ENCODE measurements at places on chromosomes 6 and 20.

DNA sequence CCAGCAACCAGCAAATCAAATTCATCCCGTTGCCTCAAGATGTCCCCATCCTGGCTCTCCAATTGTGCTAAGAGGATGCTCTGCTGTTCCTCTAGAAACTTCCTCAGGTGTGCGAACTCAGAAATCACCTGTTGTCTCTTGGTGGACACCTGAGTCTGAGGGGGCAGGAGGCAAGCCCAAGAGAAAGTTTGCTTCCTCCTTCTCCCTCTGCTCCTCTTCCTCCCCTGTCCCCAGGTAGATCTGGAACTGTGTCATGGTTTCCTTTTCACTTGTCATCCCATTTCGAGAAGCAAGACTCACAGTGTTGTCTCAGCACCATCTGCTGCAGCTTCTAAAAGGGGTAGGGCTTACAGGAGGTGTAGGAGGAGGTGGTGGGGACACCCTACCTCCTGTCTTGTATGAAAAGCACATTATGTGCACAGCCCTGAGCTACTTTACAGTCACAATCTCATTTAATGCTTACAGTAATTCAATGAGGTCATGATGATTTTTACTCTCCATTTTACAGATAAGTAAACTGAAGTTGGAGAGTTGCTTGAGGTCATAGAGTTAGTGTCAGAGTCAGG is 2.5 kb downstream of the TRIM10 start:
- no peak for DNase-seq

- no peak for DNase-seq
Measured at GRCh38 chr20:38387953-38388352, 41.7 kb downstream of the LBP start.

DNA sequence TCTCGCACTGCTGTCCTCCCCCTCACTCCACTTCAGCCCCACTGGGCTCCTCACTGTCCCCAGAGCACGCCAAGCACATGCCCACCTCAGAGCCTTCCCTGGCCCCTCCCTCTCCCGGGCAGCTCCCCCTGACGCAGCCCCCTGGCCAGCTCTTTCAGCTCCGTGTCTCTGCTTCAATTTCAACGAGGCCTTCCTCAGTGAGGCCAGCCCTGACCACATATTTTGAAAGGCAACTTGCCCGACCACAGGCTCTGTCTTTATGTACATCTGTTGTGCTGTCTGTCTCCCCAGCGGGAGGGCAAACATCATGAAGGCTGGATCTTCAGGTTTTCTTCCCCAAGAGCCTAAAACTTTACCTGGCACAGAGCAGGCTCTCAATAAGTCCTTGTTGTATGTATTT is 44.6 kb downstream of the JPH2 start:
- DNase-seq: no peak

DNA sequence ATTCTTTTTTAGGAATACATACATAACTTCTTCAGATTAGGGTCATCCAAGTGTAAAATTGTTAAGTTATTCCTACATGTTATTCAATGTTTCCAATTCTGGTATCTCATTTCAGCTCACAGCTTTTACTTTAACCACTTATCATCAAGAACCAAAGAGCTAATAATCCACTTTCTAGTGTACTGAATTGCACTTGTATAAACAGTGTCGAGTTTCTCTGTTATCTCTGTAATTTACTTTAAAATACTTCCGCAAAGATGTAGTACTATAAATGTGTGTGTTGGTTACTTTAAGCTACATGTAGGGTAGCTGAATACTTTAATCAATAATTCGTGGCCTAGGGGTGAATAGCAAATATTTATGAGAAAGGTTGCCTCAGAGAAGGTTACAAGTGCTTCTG is 8.8 kb upstream of the GJA1 start:
- no peak for DNase-seq

GRCh38 chr6:144279484-144280150 is 5.5 kb upstream of the UTRN start:
- no peak for DNase-seq

DNA sequence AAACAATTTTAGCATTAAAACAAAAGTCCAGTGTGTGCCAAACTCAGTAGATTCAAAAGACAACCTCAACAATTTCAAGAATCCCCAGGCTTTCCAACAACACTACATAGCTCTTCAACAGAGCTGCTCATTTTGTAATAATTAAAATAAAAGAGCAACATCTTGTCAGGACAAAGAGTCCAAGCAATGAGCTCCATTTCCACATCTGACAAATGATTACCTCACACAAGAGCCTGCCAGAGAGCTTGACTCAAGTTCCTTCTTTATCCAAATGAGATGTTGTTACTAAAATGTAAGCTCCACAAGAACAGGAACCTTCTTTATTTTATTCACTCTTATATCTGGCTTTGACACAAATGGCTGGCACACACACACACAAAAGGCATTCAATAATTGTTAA is 449.8 kb downstream of the HACE1 start:
- no peak for DNase-seq

DNA sequence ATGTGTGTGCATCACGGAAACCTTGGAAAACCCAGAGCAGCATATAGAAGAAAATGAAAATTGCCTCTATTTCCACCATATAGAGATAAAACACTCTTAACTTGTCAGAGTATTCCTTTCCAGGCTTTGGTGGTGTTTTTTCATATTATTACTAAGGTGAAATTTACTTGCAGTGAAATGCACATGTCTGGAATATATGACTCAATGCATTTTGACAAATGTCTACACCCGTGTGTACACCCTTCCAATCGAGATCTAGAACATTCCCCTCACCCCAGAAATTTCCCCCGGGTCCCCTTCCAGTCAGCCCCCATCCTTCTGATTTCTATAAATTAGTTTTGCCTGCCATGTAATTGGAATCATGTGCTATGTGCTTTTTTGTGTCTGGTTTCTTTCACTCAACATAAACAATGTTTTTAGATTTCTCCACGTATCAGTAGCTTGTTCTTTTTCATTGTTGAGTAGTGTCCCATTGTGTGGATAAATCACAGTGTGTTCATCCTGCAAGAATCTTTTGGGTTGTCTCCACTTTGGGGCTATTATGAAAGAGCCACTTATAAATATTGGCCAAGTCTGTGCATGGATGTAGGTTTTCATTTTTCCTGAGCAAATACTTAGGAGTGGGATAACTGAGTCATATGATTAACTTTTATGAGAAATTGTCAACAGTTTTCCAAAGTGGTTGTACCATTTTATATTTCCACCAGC is 19.9 kb upstream of the PREX1 start:
- DNase-seq: no peak

DNA sequence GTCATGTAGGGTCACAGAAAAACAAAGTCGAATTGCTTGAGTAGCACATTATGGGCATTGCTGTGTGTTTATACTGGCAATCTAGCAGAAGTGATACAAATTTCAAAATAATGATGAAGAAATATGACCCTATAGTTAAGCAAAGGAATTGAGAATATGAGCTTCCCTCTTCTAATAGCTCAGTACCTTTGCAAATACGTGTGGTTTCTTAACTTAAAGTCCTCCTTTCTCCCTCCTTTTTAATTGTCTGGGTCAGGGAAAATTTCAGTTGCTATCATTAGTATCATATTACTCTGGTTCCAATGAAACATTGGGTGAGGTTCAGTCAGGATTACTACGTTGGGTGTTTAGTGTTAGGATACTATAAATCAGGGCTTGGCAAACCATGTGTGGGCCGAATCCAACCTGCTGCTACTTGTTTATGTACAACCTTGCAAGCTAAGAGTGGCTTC is 166.8 kb upstream of the CARMIL1 start:
- no peak for DNase-seq

- peak; percentile 72 for DNase-seq
Measured at GRCh38 chr6:28884423-28885131, 39.2 kb downstream of the TRIM27 start.

DNA sequence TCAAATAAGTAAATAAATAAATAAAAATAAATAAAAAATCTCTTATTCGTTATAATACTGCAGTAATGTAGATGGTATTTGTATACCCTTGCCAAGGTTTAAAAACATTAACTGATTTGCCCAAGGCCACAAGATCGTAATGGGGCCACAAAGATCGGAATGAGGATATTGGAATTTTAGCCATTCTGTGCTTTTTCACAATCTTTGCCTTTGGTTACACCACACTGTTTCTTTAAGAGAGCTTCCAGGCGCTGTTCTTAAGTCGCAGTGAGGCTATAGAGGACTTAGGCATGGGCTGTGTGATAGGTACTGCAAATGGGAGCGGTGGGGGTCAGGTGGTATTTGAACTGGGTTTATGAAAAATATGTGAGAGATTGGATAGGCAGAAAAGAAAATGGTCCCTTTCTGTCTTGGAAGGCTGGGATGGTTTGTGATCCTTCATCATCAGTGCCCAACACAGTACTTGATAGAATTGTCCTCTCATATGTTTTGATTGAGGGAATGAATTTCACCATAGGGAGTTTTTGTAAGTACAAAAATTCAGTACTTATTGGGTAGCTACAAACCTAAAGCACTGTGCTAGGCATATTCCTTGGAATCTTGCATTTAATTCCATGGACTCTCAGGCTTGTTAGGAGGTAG is 1.4 kb downstream of the NUS1 start:
- DNase-seq: no peak

GRCh38 chr20:1924910-1925861 is 30.0 kb downstream of the SIRPA start:
- no peak for DNase-seq

DNA sequence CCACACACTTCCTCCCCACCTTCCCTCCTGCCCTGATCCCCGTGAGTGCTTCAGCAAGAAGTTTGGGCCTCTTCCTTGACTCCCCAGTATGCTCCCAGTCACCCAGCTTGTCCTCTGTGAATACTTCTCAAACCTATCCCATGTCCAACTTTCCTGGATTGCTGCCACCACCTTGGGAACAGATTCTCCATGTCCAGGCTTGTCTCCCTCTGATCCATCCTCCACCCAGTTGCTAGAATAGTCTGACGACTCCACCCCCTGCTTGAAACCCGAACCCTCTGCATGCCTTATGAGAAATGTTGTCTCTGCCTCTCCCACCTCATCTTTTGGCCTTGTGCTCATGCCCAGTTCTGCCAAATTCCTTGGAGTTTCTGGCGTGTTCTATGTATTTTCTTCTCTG is 108.0 kb downstream of the PPP1R14C start:
- no peak for DNase-seq

GRCh38 chr6:136521427-136521826 is 28.8 kb downstream of the MAP7 start:
- DNase-seq: no peak

- DNase-seq: no peak
Measured at GRCh38 chr20:20547221-20547875, 165.1 kb downstream of the RALGAPA2 start.

- no peak for DNase-seq
Measured at GRCh38 chr20:31475472-31476293, 595 bp downstream of the REM1 start.

DNA sequence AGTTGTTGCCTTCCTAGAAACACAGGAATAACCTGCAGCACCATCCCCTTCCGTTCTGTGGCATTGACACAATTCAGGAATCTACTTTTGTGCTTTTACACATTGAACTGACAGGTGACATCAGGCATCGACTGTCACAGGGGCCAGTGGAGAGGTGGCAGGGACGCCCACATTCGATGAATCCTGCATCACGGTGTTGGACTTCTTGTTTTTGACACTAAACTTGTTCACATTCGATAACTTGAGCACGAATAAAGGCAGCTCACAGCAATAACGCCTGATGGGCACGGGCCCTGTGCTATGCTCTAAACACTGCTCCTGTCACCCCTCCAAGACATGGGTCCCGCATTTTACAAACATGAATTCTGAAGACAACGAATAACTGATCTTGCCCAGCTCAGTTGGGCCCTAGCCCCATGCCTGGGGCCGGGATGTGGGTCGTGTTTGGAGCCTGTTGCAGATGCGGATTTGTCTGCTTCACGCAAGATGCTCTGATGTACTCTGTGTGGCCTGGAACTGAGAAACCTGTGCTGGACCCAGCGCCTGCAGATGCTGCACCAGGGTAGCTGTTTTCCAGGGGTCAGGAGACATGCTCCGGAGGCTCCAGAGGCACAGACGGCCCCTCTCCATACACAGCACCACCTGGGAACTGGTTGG is 75.7 kb downstream of the TTLL2 start:
- DNase-seq: no peak

DNA sequence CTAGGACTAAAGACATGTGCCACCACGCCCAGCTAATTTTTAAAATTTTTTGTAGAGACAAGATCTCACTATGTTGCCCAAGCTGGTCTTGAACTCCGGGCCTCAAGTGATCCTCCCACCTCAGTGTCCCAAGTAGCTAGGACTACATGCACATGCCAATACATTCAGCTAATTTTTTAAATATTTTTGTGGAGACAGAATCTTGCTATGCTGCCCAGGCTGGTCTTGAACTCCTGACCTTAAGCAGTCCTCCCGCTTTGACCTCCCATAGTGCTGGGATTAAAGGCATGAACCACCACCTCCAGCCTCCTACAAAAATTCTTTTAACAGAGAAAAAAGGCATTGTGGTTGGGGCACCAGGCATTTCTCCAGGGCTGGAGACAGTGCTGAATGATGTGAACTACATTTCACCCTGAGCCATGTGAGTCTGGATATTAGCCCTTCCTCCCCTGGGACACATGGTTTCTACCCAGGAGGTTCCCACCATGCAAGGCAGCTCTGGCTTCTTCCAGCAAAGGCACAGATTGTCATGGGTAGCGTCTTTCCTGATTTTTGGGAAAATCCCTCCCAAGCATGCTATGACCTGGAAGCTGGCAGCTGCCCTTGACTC is 36.3 kb upstream of the CMTR1 start:
- DNase-seq: no peak

- DNase-seq: no peak
Measured at GRCh38 chr6:79077715-79078074, 359 bp downstream of the PHIP start.

DNA sequence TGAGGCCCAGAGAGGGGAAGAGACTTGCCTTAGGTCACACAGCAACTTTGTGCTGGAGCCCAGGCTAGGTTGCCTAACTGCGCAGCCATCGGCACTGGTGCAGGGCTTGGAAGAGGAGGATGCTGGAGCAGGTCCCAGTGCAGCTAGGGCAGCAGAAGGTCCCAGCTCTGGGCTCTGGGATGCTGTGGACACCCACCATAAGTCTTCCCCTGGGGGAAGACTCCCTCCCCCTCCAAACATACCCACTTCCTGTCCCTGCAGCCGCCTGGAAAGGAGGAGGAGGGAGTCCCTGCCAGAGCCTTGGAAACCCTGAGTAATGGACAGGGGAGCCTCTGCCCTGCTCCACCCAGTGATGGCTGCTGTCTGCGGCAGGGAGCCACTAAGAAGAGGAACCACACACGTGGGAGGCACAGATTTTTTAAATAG is 93.6 kb downstream of the NCR2 start:
- no peak for DNase-seq

- DNase-seq: no peak
Measured at GRCh38 chr20:53402233-53403005, 191.2 kb downstream of the ZNF217 start.

- DNase-seq: no peak
Measured at GRCh38 chr6:117425431-117426153, at the start of gene ROS1. Gene ROS1, minus strand, starts transcription at chr6:117425942. Its CDS starts 286 bp downstream, at chr6:117425656.

Measured in T1000 (cell line).